ENCODE measurements at places on chromosomes 16 and 17.

DNA sequence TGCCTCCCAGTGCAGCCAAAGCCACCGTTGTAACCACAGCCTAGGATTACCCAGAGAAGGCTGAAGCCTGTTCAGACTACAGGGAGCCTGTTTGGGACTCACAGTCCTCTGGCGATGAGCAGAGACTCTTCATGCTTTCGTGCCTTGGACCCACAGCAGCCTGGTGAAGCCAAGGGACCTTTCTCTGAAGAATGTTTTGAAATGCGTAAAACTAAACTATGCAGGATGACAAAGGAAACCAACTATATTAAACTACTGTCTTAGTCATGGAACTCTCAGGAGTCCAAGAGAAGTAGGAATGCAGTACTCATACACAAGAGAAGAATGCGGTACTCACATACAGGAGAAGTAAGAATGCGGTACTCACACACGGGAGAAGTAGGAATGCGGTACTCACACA is 20.9 kb downstream of the ABR start:
- peak; percentile 84 for DNase-seq

DNA sequence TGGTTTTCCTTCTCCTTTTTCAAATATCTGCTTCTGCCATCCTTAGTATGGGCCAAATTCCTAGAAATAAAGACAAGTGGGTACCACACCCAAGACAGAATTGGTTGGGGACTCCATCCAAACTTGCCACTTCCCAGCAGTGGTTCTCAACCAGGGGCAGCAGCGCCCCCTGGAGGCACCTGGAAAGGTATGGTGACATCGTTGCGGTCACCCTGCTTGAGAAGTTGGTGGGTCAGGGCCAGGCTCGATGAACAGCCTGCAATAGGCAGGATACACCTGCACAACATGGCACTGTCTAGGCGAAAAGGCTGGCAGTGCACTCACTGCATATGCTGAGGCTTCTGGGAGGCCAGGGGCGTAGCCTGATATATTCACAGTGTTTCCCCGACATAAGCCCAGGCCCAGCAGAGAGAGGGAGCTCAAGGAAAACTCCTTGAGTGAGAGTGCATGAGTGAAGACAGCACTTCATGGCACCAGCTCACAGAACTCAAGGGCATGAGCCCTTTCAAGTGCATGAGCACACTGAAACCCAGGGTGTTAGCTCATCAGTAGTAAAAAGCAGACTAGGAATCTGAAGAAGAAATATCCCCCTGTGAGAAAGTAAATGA is 57.7 kb downstream of the CMC2 start:
- DNase-seq = no peak

DNA sequence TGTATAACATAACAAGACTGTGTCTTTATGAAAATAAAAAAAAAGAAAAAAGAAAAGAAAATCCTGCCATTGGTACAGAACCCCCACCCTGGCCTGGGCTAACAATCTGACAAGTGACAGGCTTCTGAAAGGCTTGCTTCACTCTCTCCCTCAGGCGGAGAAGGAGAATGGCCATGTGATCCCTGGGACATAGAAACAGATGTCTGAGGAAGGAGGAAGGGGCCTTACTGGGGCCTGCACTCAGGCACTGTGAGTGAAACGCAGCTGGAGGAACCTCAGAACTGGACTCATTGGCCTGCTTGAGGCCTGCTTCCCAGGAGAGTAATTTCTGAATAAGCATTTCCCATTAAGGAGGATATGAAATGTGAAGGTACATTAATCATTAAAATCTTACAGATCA is 17.5 kb downstream of the MAP3K14 start:
- no peak for DNase-seq

DNA sequence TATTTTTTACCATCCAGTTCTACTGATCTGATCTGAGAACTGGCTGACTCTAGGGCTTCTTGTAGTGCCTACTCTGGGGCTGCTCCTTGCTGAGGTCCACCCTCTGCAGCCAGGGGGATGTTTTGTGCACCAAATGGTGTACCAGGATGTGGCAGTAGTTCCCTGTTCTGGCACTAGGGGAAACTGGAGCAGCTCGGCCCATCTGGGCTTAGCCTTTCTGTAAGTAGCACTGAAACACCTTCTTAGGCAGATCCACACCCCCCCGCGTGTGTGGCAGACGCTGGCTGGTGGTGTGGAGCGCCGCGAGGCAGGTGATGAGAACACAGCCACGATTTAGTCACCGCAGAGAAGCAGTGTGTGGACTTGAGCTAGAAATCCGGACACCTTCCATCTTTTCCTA is 17.0 kb downstream of the DUSP14 start:
- peak; percentile 49 for DNase-seq

GRCh38 chr16:35208001-35208935 is 1748.9 kb downstream of the TP53TG3F start:
- DNase-seq = no peak

DNA sequence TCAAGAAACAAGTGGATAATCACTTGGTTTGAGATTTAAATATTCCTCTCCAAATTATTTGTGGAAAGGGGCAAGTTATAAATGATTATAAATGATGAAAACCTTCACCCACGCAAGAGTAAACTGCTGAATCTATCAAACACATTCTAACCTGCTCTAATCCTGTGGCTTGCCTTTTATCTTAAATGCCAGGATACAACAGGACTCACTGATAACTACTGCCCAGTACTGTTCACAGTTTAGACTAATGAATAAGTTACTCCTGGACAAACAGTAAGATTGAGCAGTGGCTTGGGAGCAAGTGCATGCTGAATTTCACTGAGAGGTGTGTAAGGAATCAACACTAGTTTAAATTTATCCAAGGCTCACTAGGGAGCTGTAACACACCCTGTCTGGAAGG is 31.1 kb downstream of the IGF2BP1 start:
- no peak for DNase-seq

- peak; percentile 97 for DNase-seq
Observed at GRCh38 chr16:3020604-3021448, 658 bp downstream of the TNFRSF12A start.

- no peak for DNase-seq
Observed at GRCh38 chr16:82891918-82892317, 265.1 kb downstream of the CDH13 start.

GRCh38 chr16:72530434-72530833 is 358.5 kb upstream of the PMFBP1 start:
- peak; percentile 30 for DNase-seq

GRCh38 chr17:40303009-40303657 is 5.8 kb upstream of the RARA start:
- peak; percentile 84 for DNase-seq

GRCh38 chr17:31068291-31068690 is 26.5 kb upstream of the NF1 start:
- peak; percentile 9 for DNase-seq

DNA sequence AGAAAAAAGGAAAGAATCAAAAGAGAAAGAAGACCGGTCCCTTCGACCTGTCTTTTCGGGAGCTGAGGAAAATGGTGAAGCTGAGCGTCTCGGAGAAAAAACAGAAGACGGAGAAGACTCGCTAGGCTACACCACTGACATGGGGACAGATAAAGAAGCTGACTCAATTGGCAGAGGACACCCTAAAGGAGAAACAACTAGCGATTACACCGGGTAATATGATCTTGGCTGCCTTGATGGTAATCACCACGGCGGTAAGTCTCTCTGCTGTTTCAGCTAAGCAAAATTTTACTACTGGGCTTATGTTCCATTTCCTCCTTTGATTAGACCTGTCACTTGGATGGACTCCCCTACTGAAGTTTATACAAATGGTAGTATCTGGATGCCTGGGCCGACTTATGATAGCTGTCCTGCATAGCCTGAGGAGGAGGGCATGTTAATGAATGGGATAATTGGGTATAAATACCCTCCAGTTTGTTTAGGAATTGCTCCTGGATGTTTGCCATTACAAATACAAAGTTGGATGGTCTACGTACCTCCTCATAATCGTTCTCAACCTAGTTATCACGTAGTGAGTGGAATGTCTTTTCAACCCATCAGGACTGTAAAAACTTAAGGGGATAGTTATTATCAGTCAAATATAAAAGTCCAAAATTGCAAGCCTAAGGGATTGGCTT is 24.1 kb downstream of the ALOX15B start:
- DNase-seq = no peak

- DNase-seq = no peak
Observed at GRCh38 chr16:68993456-68993855, 112.0 kb upstream of the HAS3 start.

DNA sequence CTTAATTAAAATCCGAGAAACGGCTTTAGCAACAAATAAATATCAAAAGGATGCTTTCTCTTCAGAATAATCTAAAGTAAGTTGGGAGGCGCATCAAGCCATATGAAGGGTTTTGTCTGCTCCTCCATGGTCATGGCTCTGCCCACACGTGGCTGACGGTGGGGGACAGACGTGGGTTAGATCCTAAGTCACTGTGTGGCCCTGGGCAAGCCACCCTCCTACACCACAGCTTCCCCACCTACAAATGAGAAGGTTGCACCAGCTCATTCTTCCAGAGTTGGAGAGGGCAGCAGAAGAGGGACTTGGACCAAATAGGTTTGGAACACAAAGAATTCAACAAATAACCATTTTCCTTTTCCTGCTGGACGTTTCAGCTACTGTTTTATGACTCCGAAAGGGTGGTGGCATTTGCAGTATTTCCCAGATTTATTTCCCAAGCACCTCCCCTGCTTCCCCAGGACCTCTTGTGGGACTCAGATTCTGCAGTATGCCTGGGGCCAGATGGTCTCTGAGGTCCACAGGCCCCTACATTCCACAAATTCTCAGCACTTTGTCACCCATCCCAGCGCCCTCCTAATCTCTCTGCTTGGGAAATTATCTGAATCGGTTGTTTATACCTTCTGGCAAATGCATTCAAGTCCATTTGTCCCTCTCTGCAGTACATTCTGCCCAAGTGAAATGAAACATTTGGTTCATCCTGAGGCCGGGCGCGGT is 17.8 kb downstream of the LRRC75A start:
- DNase-seq = peak; percentile 34

DNA sequence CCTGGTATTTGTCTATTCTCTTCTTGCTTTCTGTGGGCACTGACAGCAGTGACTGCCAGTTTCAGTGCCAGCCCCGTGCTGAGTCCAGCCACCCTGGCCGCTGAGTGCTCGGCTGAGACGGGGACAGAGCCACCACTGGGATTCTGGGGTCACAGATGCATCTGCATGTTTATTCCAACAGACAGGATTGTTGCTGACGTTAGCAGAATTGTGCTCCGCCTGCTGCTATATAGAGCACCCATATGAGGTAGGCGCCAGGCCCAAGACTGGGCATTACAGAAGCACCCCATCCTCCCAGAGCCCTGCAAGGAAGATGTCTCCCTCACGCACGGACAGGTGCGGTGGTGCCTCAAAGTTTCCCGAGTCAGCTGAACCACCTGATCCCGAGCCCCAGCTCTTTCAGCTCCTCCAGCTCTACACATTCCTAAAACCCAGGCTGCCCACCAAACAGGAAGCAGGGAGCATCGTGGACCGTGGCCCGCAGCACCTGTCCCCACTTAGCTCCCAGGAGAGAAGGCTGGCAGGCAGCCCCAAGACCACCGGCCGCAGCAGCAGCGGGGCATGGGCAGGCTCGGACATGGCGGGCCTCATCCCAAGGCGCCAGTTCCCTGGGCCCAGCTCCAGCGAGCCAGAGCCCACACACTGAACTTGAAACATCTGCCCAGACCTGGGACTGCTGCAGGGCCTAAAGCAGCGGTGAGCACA is 44.9 kb upstream of the RASD1 start:
- no peak for DNase-seq

DNA sequence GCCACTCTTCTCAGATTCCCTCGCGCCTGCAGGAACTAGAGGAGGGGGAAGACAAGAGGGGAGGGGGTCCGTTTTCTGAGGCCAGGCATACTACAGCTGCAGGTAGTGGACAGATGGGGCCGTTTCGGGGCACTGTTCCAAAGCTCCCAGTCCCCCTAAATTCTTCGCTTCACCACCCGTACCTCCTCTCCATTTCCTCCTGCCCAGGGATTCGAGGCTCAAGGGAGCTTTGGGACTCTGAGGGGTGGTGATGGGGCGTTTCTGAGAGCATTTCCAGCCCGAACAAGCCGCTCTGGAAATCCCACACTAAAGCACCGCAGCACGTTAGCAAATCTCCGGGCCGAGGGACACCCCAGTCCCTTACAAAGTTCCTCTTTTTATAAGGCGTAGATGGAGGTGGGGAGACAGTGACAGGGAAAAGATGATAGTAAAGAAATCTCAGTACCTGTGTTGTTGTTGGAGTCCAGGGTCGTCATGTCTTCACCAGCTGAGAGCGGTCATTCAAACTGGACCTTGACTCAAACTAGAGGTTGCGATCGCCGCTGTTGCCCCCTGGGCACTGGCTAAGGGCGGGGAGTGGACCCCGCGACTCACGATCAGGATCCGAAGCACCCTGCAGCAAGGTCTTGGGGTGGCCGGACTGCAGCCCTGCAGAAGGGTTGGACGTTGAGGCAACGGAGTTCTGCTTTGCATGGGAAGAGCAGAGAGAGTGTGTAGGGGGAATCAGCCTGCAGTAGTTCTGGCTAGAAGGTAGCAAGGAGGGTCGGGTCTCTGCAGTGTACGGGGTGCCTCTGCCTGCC is 570 bp downstream of the NR1D1 start:
- no peak for DNase-seq
